ENCODE measurements at places on chromosomes 5 and 9.

- no peak for DNase-seq
Observed at GRCh38 chr9:85114799-85115198, 445.3 kb downstream of the NTRK2 start.

DNA sequence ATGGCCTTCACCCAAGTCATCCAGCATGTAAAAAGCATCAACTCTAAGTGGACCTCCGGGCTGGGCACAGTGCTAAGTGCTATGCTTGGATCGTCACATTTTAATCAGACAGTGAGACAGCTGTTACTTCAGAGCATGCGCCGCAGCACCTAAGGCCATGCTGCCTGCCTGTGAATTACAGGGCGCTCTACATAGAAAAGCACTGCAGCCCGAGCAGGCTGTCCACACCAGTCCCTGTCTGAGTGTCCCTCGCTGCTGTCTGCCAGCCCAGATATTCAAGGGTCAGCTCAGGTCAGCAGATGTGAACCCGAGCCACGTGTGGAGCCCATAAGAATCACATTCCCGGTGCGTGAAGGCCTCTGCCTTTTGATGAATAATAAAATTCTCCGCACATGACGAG, 37.1 kb downstream of the AK8 start:
- DNase-seq: no peak

GRCh38 chr9:109739760-109740159, 40.2 kb upstream of the PALM2AKAP2 start:
- DNase-seq: no peak

GRCh38 chr9:113570749-113571711, 107.5 kb downstream of the RGS3 start:
- no peak for DNase-seq

DNA sequence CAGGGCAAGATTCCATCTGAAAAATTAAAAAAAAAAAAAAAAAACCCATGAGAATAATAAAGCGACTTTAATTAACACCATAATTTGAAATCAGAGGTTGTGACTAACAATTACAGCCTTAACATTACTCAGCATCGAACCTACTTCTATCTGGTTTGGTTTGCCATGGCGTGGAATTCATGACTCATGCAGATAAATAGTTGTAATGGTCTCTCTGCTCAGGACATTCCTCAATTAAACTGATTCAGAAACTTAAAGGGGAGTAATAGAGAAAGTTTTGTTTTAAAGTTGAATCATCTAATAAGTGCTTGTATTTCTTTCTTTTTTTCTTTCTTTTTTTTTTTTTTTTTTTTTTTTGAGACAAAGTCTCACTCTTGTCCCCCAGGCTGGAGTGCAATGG, 135.5 kb downstream of the SPATA31D1 start:
- no peak for DNase-seq

DNA sequence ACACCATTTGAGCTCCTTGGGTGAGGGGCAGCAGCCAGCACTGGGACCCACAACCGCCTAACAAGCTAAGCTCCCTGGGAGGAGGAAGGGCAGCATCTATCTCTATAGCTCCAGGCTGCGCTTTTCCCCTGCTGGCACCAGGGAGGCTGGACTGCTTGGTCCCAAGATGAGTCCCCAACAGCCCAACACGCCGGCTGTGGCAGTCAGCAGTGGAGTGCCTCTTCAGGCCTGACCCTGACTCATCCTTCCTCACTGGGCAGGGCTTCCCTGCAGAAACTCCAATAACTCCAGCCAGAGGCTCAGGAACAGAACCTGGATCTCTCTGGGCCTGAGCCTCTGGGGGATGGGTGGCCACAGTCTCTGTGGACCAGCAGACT, 113.7 kb upstream of the ADAMTS16 start:
- DNase-seq: no peak

GRCh38 chr5:6112538-6112937, 265.8 kb downstream of the MED10 start:
- no peak for DNase-seq

GRCh38 chr5:14595189-14595588, 13.6 kb downstream of the OTULINL start:
- DNase-seq: no peak

- no peak for DNase-seq
Observed at GRCh38 chr9:89991204-89991790, 386.5 kb downstream of the GADD45G start.

- no peak for DNase-seq
Observed at GRCh38 chr9:100600521-100601079, 22.7 kb downstream of the CAVIN4 start.

DNA sequence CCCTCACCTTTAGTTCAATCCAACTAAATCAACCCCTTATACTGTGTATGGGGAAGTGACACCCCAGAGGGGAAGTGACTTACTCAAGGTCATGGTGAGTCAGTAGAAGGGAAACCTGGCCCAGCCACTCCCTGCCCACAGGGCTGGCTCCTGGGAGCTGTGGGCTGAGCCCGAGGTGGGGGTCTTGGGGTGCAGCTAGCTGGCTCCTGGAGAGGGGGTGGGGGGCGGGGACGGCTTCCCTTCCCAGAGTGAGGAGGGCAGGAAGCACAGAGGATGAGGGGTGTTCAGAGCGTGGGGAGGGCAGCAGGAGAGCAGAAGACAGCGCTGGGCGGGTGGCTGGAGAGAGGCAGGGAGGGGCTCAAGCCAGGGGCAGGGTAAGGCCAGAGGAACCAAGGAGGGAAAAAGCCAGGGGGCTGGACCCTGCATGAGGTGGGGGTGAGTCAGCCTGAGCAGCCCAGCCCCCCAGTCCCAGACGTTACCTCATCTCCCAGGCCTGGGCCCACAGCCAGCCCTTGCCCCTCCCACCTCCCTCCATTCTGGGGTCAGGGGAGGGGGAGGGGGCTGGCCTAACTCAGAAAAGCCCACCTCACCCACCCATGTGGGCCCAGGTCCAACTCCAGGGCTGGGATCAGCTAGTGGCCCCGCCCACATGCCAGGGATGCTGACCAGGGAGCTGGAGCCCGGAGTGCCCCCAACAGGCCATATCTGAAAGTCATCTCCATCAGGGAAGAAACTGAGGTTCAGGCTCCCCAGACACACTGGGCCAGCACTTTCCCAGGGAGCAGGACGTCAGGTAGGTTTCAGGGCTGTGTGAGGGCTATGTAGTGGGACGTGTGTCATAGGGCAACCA, 2.8 kb downstream of the PDLIM7 start:
- no peak for DNase-seq

GRCh38 chr5:75985077-75985476, 98.1 kb upstream of the SV2C start:
- no peak for DNase-seq

GRCh38 chr5:126624534-126624933, 23.8 kb downstream of the PHAX start:
- no peak for DNase-seq

GRCh38 chr5:116291271-116291670, 206.4 kb downstream of the COMMD10 start:
- no peak for DNase-seq

- no peak for DNase-seq
Observed at GRCh38 chr5:54313311-54314270, 3.2 kb upstream of the ARL15 start.

DNA sequence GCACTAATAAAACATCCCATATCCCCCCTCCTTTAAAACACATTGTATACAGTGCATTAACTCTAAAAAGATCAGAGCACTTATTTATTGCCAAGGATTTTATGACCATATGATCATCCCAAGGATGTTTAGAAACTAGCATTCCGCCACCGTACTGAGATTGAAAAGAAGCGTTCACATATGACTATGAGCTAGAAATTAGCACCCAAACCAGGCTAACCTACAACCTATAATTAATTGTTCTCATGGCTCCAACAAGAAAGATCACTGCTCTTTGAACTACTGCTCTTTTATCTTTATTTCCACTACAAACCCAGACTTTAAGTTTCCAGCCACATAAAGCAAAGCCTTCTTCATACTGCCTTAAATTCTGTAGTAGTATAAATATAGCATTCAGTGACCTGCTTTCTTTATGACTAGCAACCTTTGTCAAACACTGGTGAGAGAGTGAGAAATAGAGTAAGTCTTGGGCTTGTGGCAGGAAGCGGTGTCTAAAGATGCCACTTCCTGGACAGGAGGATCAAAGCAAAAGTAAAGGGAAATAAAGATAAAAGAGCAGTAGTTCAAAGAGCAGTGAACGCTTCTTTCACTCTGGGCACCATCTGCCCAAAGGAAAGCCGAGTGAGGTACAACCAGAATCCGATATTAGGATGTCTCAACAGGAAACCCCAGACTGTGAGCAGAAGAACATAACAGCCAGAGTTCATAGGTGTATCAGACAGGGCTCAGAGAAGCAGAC, 151.1 kb upstream of the ERCC6L2 start:
- DNase-seq: peak; percentile 35
